ENCODE measurements at places on chromosomes 13 and 19.

GRCh38 chr19:38003438-38004185 is 96.6 kb downstream of the SIPA1L3 start:
- DNase-seq, result no peak

GRCh38 chr19:2478278-2478755 is 2.4 kb downstream of the GADD45B start:
- DNase-seq, result no peak

GRCh38 chr13:75636436-75637180 is 478 bp downstream of the LMO7 start:
- no peak for DNase-seq

DNA sequence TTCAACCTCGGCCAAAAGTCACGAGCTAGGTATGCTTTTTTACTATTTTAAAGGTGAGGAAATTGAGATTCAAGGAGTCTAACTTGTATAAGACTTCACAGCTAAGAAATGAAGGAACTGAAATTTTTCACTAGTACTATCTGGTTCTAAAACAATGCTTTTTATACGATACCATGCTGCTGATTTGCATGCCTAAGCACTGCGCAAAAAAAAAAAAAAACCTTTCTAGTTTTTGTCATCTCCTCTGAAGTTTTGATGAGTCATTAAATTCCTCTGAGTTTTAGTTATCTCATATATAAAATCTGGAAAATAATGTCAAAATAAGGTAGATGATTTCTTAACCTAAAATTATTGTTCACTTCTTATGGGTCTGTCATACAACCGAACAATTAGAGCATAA is 28.0 kb upstream of the UFM1 start:
- no peak for DNase-seq

GRCh38 chr13:59343993-59344822 is 819.5 kb downstream of the DIAPH3 start:
- DNase-seq, result no peak

GRCh38 chr19:1407528-1408299 is at the start of gene DAZAP1:
DAZAP1 (plus strand) TSS chr19:1407586; CDS start chr19:1407774, 188 bp downstream.
- no peak for DNase-seq

DNA sequence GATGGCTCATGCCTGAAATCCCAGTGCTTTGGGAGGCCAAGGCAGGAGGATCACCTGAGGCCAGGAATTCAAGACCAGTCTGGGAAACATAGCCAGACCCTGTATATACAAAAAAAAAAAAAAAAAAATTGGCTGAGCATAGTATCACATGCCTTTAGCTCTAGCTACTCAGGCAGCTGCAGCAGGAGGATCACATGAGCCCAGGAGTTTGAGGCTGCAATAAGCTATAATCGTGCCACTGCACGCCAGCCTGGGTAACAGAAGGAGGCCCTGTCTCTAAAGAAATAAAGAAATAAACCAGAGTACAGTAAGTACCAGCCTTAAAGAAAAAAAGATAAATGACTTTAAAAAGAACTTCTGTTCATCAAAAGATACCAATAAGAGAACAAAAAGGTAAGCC is 52.9 kb downstream of the FAM124A start:
- DNase-seq, result no peak

DNA sequence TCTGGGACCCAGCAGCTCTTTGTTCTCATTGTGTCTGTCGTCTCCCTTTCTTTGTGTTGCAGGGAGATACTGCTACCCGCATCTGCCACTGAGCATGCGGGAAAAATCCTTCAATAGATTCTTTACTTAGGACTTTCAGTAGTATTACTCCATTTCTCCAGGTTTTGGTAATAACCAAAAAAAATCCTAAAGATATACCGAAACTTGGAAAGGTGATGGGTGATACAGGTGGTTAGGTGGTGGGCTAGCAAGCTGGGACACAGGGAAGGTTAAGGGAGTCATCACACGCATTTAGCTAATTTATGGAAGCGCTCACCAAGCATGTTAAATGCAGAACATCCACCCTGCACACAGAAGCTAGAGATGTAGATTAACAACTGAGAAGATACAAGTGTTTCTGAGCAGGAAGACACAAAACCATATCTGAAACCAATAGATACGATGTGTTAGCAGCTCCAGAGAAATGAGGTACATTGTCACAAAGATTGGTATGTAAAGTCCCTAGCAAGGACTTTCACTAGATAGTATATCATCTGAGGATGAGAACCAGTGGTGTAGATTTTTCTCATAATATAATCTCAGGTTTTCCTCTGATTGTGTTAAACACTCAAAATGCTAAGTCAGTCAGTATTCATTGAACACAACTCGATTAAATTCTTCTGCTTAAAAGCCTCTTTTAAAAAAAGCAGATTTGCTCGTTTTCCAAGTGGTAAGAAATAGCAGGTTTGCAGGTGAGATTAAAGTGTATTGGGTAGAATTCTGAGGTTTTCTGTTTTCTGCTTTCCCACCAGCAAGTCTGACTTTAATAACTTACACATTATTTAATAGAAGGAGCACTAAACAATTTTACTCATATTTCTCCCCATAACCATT is 1.2 kb upstream of the SLAIN1 start:
- DNase-seq, result no peak

GRCh38 chr13:90533866-90534265 is 813.6 kb upstream of the MIR17HG start:
- DNase-seq, result no peak

DNA sequence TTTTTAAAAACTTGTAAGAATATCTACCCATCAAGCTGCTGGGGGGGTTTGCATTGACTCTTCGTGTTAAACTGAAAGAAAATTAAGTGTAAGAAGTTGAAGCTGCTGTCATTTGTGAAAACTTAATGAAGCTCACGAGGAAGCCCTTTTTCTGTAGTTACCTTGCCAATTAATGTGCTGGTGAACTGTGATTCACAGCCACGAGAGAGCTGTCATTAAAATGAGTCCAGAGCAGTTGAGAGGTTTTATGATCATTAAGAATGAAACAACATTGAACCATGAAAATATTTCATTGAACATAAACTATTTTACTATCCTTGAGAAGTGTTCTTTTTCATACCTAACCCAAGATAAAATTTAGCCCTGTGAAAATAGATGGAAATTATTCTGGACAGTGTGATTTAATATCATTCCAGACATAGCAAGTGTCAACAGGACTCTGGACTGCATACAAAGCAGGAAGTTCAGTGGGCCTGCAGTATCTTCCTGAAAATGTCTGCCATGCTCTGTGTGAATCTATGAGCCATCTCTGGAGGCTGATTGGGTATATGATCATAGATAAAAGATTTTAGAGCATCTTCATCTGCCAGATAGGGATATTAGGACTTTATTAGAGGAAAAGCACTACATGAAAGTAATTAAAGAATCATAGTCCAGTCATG is 53.8 kb downstream of the DPY19L3 start:
- DNase-seq, result no peak

DNA sequence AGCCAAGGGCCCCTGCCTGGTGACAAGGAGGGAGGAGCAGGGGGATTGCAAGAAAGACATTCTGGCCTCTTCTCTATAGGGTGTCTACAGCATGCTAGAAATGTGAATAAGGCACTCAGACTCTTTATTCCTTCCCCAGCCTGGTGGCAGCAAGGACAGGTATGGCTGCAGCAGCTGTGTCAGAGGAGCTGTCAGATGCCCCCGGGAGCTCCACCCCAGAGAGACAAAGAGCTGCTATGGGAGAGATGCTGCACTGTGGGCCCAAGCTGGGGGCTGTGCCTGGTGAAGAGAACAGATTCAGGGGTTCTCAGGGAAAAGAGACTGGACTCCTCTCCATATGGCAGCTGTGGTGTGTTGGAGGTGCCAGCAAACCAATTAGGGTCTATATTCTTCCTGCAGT is 1063.3 kb downstream of the OLFM4 start:
- DNase-seq, result no peak

DNA sequence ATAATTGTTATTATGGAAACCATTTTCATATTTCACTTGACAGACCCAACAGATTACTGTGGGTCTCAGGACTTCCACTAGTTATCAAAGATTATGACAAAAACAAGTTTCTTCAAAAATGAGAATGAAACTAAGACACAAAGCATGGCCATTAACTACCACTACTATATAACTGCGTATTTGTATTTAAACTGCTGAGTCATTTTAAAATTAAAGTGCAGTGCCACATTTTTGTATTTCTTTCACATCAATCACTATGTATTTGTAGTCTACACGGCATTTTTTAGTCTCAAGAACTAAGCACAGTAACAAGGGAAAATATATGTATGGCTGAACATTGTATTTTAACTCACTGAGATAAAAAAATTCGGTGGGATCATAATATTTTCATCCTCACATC is 10.1 kb upstream of the KLF12 start:
- no peak for DNase-seq

DNA sequence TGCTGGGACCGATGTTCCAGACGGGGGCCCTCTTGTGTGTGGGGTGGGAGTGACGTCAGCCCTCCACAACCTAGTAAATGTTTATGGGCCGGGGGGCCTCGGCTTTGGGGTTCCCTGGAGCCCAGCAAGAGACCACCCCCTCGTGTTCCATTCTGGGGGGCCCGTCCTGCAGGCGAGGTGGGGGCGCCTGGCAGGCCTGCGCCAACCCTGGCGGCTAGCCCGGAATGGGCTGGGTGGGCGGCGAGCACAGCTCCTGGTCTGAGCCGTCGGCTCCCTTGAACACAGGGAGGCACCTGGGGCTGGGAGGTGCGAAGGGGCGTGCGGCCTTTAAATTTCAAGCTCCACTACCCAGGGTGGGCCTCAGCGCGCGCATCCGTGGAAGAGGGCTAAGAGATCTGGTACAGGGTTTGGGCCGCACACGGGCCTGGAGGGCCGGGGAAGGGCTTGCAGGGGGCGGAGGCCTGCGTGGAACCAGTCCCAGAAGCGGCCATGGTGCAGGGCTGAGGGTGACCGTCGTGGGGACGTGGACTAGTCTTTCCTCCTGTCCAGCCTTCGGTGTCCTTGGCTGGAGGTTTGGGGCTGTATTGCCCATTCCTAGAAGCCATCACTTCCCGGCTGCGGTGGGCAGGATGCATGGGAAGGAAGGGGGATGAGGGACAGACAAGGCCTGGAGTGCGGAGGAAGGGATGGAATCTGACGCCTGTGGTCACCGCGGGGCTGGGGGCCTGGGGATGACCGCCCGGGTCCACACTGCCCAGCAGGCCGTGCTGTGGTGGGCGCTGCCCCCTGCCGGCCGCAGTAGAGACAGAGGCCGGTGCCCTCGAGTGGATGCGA is 11.4 kb downstream of the NDUFA11 start:
- DNase-seq, result no peak

DNA sequence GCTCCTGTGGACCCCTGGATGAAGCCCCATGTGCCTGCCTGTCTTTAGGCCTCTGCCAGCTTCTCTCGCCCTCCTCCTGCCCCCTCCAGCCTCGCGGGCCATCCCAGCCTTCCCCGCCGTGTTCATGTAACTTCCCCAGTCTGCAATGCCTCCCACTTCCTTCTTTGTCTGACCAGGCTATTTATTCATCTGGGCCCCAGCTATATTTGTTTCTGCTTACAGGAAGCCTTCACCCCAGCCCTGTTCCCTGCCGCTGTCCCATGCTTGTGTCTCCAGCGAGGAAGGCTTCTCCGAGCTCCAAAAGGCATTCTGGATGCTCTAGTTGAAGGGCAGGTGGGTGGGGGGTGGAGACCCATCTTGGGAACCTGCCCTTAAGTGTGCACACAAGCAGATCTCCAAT is 7.9 kb upstream of the C3 start:
- no peak for DNase-seq

DNA sequence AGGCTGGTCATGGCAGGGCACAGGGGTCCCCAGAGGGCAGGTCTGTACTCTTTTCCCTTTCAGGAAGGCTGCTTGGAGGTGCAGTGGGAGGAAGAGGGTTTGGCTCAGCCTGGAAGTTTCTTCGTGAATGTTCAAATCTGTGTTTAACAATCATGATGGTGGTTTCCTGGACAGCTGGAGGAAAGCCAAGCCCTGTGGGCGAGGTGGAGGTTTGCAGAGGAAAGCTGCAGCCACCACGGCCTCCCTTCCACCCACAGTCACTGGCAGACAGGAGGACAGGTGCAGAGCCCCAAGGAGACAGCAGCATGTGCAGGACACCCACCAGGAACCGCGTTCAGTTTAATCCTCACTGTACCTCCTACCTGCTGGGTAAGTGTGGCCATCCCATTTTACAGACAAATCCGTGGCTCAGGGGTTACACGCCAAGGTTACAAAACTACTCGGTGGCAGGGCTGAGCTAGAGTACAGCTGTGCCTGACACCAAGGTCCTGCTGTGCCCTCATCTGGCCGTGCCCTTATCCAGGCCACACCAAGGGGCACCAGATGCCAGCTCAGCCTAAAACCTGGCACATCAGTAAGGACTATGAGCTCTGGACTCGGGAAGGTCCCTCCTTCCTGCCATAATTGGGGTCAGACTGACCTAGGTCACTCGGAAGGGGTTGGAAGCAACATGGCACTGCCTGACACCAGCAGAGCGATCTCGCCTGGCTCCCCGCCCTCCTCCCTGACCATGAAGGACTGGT is 34.1 kb downstream of the SUGP2 start:
- DNase-seq, result no peak

GRCh38 chr13:31772231-31772630 is 32.9 kb downstream of the RXFP2 start:
- no peak for DNase-seq

DNA sequence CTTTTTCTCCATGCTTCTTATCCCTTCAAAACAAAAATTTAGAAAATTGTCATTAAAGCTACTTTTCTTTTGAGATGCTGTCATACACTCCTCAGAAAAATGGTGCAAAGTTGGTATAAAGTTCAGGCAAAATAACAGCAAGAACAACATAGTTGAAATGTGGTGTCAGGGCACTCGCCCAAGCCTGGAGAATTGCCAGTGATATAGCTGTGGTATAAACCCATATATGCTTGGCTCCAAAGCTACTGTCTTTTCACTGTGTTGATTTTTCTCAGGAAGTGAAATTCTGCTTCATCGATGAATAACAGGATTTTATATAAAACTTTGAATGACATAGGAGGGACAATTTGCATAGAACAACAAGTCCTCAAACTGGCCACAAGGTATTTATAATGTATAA is 2532.9 kb downstream of the PCDH9 start:
- DNase-seq, result no peak

DNA sequence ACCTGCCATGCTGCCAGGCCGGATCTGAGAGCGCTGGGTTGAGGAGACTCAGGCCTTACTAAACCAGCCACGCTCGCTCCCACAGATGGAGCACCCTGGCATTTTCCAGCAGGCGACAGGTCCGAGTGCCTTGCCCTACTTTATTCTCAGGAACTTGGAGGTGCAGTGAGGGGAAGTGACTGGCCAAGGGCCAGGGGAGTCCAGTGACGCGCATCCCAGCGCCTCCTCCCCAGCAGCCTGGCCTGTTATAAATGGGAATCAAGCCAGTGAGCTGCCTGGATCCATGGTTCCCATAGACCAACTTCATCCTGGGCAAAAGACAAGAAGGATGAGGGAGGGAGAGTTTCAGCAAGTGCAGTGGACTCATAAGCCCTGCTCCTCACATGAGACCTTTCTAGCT is 35.5 kb downstream of the TMED1 start:
- DNase-seq, result peak; percentile 53

DNA sequence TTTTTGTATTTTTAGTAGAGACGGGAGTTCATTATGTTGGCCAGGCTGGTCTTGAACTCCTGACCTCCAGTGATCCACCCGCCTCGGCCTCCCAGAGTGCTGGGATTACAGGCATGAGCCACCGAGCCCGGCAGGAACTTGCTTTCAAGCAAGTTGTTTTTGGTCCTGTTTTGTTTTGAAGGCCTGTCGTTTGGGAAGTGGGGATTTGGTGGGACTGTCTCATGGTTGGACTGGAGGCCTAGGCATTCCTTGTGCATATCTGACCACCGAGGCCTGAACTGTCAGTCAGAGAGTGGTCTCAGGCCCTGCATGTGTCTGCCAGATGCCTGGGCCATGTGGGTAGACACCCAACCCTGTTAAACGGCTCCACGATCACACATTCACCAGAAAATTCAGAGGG is 26.3 kb downstream of the UBXN6 start:
- no peak for DNase-seq

- DNase-seq, result no peak
These were observed 85.9 kb downstream of the TSHZ3 start for GRCh38 chr19:31263328-31263727.

Data from cerebellar nuclear complex (tissue), 1 donor.